ENCODE measurements at places on chromosomes 1 and 21.

- DNase-seq, result no peak
Measured at GRCh38 chr1:241631674-241632073, 8.5 kb downstream of the CHML start.

DNA sequence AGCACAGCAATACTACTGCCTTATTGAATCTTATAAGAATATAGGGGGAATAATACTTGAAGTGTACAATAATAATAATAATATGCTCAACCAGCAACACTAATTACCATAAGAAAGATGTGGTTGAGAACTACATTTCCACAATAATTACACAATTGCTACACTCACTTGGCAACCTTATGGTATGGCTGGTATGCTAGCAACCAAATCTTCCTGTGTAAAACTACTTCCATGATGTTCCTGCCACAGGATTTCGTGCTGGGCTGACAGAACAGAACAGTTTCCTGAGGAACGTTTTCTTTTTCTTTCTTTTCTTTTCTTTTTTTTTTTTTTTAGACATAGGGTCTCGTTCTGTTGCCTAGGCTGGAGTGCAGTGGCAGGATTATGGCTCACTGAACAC, 50.6 kb downstream of the KIF26B start:
- DNase-seq, result no peak

DNA sequence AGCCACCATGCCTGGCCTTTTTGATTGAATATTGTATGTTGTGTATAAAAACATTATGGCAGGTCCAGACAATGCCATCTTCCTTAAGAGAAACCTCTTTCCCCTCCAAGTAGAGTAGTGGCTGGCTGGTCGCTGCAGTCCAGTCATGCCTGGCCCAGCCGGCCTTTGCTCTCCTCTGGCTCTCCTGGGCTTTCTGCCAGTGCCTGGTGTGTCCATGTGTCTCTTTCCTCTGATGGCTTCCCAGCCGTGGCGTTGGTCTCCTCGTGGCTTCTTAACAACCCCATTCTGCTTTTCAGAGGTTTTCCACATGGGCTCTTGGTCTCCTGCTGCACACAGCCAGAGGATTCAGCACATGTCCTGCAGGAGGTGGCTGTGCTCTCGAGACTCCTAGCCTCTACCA, 58.7 kb downstream of the DIP2A start:
- no peak for DNase-seq

- DNase-seq, result no peak
Measured at GRCh38 chr1:47565092-47565491, 127.2 kb downstream of the FOXD2 start.

DNA sequence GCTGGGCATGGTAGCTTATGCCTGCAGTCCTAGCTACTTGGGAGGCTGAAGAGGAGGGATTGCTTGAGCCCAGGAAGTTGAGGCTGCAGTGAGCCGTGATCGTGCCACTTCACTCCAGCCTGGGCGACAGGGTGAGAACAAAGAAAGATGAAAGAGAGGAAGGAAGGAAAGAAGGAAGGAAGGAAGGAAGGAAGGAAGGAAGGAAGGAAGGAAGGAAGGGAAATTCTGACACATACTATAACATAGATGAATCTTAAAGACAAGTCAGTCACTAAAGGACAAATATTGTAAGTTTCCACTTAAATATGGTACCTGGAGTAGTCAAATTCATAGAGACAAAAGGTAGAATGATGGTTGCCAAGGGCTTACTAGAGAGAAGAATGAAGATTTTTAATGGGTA, 108.0 kb upstream of the CACHD1 start:
- DNase-seq, result no peak

DNA sequence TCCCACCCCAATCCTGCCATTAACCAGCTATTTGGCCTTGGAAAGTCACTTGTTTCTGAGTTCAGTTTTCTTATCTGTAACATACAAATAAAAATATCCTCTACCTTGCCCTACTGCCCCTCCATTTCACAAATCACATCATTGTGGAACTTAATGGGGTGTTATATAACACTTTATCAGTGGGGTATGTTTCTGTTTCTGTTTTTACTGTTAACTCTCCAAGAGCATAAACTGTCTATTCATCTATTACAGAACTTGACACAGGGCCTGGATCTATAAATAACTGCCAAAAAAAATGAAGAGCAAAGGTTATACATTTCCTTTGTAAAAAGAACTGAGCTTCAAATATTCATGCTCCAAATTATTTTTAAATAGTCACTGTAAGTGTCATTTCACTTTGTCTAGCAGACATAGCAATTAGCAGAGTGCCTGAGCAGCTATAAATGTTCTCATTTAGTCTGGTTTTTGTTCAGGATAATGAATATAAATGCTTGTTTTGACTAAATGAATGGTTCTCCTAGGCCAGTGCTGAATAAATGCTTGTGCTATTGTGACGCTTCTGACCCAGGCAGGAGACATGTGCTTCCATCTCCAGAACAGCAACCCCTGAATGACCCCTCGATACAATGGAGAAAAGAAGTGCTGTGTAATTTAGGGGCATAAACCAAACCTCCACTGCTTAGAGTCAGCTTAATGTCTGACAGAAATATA, 7.4 kb downstream of the PIGM start:
- no peak for DNase-seq

GRCh38 chr21:27725916-27726315, 759.0 kb upstream of the ADAMTS5 start:
- no peak for DNase-seq

DNA sequence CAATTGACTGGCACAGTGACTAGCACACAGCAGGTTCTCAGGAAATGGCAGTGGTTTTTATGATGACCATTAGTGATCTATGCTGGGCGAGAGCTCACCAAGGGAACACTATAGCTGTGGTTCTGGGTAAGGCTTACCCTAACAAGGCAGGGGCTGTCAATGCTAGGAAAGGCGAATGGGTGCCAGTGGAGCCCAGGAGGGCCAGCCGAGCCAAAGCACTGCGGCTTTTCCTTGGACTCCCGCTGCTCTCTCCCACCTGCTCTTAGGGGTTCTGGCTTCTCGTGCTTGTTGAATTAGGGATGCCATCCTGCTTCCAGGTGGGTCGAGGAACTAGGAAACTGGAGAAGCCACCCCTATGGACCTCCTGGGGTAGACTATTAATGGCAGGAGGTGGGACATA, 10.0 kb upstream of the A3GALT2 start:
- no peak for DNase-seq

DNA sequence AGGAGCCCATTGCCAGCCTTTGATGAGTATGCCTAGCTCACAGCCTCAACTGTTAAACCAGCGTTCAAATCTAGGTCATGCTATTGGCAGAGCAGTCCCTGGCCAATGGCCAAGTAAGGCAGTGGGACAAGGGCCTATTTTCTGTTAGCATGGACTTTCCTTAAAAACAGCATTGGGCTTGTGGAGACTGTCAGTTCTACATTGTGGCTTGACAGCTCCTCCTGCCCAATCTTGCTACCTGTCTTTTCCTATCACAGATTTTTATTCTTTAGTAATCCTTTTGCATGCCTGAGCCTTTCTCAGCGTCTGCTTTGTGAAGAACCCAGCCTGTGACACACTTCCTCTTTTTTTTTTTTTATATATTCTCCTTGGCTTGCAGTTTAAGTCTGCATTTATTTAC, 56.4 kb downstream of the DIP2A start:
- DNase-seq, result no peak

DNA sequence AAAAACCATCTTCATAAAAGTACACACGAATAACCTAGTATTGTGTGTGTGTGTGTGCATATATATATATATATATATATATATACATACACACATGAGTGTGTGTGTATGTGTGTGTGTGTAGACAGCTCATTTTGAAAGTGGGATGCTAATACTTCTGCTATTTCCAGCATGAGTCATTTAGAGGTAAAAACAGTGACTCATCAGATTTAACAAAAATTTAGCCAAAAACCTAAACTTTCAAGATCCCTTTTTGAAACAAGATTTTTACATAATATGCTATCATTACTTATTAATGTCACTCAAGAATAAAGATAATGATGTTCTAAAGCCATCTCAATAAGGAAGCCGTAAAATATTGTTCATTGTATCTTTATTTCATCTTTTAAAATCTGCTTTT, 35.6 kb upstream of the ADGRL4 start:
- DNase-seq, result no peak

GRCh38 chr1:7406641-7407543, 364.2 kb upstream of the VAMP3 start:
- no peak for DNase-seq

GRCh38 chr21:15421947-15422346, 307.8 kb upstream of the USP25 start:
- no peak for DNase-seq

- DNase-seq, result no peak
Measured at GRCh38 chr1:64171797-64172281, 31.6 kb upstream of the UBE2U start.

DNA sequence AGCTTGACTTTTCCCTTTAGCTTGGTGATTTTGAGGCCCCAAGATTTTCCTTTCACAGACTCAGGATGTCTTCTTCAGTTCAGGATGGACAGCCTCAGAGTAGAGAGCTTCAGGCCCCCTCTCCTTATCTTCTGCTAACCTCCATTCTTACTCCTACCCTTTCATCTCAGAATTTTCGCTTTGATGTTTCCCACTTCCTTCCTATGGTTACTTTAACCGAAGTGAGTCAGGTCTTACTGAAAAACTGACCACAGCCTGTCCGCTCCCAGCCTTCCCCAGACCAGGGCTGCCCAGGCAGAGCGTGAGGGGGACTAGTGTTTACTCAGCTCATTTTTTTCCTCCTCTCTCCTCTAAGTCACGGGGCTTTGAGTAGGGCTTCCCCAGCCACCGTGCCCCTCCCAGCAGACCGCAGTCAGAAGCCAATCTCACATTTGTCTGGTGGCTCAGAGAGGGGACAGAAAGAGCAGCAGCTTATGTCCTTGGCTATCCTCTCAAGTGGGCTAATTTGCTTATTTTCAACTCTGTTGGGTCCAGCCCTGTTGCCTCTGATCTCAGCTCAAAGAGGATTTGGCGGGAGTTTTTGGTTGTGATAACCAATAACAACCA, 4.2 kb upstream of the IL19 start:
- no peak for DNase-seq

DNA sequence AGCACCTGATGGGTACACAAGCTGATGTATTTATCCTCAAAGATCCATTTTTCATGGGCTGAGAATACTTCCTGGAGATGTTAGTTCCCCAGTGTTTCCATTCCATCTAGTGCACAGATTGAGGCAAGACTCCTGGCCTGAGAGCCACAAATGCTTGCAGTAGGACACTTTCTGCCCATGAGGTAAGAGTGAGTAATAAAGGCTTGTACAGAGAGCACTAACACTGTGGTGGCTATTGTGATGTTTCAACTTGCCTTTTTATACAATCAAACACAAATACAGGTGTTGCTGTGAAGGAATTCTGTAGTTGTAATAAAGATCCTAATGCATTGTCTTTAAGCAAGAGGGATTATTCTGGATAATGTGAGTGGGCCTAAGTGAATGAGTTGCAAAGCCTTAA, 186.1 kb upstream of the ADAMTS5 start:
- no peak for DNase-seq

- no peak for DNase-seq
Measured at GRCh38 chr1:156864796-156865195, 4.1 kb downstream of the NTRK1 start.
